Effector memory CD8-positive, alpha-beta T cell (primary cell): ENCODE measurements at places on chromosomes 2 and 18.
A peak's percentile ranks its signal among the peaks of the same experiment; 100 is the strongest.

DNA sequence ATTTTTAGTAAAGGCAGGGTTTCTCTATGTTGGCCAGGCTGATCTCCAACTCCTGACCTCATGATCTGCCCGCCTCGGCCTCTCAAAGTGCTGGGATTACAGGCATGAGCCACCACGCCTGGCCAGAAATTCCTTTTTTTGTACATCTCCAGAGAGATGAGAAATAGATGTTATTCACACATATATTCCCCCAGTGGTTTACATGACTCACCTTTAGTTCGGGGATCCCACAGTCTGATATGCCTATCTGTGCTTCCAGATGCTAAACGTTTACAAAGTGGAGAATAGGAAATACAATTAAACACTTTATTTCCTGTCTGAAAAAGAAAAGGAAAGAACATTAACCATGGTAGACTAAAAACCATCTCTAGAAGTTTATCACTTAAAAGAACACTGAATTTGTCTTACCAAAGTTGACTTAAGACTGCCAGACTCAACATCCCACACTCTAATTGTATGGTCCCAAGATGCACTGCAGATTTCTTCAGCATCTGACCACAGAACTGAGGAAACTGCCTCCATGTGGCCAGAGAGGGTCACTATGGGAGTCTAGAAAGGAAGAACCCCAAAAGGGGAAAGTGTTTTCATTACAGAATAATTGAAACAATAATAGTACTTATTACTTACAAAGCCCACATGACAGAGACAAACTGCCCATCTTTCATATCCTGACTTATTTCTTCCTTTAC lies 12.6 kb upstream of the ICA1L start:
- DNase-seq = no peak

GRCh38 chr2:23698116-23698693 lies 228.7 kb downstream of the ATAD2B start:
- DNase-seq = no peak

GRCh38 chr2:2839393-2839781 lies 508.3 kb upstream of the MYT1L start:
- no peak for DNase-seq

DNA sequence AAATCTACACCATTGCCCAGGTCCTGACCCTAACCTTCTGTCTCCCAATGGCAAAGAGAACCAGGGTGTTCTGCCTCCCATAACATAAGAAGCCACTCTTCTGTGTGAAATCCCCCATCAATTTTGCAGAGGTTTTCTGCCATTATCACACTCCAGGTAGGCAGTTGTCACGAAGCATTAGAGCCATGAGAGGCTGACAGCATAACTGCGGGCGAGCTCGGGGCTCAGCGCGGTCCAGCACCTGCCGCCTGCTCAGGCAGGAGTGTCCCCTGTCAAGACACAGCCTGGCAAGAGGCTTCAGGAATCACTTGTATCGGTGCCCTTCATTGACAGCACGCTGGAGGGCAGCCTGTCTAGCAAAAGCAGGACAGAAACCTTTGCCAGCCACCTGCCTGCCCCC lies 251.2 kb downstream of the SATB2 start:
- DNase-seq = no peak

- DNase-seq = no peak
These were observed 5.4 kb downstream of the CFAP65 start for GRCh38 chr2:219035942-219036341.

DNA sequence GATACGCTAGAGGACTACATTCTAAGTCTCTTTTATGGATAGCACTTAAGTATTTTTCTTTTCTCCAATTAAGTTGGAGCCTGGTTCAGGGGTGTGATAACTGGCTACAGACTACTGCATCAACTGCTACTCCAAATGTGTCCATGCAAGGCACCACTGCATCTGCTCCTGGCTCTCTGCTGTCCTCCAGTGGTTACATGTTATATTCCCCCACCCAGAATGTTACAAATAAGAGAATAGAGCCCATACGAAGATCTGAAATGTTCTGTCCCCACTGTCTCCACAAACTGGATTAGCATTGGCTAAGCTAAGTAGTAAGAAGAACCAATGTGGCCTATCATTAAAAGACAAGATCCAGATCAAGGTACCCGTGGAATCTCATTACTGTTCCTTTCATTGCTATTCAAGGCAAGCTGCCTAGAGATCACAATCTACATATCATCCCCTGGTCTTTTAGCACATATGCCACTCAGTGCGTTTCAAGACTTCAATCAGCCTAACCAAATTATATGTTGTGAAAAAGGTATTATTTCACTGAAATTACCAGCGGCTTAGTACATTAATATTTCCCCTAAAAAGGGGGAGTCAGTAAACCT lies 308.3 kb upstream of the SLC8A1 start:
- no peak for DNase-seq

DNA sequence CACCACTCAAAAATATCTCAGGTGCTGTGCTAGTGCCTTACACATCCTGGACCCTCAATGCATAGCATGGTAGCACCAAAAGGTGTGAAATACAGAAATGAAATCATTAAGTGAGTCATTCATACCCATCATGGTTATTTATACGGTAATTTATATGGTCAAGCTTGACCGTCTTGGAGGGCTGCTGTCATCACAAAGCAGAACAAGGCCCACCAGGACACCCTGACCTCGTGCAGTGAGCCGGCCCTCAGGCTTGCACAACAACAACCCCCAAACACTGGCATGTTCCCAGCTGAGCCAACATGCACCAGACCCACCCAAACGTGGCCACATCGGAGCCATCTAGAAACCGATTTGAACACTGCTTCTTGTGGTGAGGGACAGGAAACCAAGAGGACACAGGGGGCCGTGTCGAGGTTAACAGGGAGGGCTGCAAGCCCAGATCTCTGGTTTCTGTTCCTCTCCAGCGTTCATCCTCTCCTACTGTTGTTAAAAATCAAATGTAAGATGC lies 378.5 kb upstream of the ID2 start:
- DNase-seq = peak; percentile 83

GRCh38 chr18:24014062-24014985 lies at the start of gene TTC39C:
Gene TTC39C (plus strand): TSS chr18:24014754. CDS start chr18:24014872, 118 bp downstream.
- peak; percentile 83 for DNase-seq

DNA sequence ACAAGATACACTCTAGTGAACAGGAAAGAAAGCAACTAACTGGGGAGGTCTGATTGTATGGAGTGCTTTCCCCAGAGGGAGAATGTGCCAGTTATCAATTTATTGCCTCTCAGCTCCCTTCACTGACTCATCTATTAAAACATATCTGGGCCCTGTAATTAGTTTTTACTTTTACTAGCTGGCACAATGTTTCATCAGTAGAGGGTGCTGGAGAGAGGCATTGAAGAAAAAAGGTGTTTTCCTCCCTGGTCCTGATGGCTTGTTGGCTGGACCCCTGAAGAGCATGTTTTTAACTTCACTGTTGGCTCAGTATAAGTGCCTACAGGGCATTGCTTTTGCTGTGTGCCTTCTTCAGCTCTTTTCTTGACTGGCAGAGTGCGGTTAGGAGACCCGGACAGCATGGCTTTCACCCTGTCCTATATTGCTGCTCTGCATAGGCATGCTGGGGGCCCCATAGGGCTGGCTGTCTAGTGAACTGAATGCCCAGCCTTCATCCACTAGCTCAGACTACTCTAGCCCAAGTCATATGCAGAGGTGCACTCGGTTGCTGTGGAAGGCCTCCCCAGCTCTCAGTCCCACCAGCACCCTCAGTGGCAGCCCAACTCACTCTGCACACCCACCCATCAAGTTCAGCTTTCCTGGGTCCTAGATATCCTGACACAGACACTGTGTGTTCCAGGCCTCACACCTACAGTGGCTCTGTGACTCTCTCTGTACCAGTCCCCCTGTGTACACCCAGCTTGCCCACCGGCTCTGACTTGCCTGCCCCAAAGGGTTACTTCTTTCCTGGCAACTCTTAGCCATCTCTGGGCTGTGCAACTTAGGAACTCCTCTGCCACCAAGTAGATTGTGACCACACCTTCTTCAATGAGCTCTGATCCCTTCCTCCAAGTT lies 62.3 kb upstream of the ACYP2 start:
- DNase-seq = no peak

- DNase-seq = no peak
These were observed 822 bp downstream of the GDF7 start for GRCh38 chr2:20667531-20668401.

DNA sequence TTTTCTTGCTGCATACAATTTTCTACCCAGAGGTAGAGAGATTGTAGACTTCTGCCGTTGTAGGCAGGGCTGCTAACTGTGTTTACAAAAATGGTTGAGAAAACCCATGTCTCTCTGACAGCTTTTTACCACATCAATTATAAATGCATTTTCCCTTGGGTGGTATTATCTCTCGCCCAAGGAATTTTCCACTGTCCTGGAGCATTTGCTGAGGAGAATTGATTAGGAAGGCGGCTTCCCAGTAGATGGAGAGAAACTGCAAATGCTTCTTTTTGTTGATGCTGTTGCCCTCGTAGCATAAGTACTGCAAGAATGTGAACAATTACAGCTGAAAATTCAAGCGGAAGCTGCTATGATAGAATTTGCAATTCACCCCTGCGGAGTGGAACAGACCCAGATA lies 1007.7 kb upstream of the KLHL29 start:
- DNase-seq = no peak

- no peak for DNase-seq
These were observed 63.3 kb downstream of the DTNA start for GRCh38 chr18:34773378-34773777.

DNA sequence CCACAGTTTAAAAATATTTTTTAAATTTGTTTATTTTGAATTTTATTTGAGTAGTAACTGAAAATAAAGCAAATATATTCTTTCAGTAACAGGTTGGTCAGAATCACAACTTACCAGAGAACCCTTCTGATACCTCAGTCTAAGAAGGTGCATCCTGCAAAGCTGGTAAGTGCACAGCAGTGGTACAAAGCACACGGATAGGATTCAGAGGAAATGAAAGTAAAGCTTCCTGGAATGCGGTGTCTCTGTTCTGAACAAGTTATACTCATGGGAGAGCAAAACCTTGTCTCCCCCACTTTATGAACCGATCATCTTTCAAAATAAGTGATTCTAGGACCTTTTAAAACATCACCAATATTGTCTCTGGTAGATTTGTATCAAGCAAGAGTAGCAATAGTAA lies 398.3 kb downstream of the TMX3 start:
- DNase-seq = no peak

- no peak for DNase-seq
These were observed 228.9 kb upstream of the FOSL2 start for GRCh38 chr2:28163627-28164279.

DNA sequence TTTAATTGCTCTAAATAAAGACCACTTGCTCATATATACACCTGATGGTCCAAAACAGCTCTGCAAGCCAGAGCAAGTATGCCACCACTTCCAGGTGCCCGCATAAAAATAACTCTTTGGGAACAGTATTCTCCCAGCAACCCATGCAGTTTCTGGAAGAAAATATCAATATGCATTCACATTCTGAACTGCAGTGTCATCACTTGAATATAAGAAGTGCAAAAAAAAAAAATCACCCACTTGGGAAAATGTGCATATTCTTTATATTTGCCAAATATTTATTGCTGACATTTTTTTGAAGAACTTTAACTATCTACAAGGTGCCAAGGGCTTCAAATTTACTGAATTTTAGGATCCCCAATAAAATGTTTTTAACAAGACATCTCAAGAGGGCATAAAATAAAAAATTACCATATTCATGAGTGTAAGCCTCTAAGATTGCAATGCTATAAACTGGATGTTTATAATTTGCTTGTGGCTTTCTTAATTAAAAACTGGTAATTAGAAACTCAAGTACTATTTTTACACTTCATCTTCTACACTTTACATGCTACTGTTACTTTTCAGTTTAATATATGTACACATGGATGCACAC lies 360.6 kb upstream of the HNRNPA3 start:
- DNase-seq = no peak

DNA sequence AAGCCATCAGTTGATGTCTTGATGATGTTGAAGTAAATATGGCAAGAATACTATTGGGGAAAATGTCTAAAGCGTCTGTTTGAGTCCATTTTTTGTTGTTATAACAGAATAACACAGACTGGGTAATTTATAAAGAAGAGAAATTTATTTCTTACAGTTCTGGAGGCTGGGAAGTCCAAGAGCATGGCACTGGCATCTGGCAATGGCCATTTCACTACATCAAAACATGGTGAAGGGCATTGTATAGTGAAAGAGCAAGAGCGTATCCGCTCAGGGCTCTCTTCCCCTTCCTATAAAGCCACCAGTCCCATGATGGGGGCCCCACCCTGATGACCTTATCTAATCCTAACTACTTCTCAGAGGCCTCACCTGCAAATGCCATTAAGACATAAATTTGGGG lies 29.6 kb upstream of the MRPL19 start:
- DNase-seq = no peak

DNA sequence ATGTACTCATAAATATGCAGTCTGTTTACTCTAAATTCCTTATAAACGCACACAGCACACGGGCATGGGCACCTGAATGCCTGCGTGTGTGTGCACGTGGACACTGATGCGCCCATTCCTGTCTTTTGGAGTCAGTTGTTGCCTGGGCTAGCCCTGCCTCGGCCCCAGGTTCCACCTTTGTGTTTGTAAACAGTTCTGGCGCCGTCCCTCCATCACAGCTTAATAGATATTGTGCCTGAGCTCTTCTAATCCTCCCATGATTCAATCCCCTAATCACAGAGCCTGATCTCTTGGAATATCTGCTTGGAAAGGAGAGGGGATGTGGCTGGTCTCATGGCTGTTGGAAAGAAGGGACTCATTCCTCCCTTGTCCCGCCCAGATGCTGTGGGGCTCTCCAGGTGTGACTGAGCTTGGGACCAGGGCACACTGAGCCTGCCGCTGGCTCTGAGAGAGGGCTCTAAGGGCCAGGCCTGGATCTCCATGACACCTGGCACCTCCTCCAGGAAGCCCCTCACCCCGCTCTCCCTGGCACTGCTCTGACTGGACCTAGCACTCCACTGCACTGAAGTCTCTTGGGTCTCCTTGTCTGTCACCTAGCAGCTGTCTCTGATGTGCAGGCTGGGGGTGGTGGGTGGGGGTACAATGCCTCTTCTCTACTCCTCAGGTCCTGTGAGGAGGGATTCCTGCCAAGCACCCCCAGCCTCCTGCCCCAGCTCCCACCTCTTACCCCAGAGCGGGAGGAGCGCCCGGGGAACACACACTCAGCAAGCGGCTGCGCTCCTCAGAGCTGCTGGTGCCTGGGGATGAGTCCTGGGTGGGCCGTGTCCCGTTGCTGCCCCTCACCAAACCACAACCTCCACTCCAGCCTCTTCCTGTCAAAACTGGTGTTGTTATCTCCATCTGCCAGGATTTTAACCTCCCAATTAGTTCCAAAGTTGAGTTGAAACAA lies 181.3 kb downstream of the INHBB start:
- DNase-seq = no peak

DNA sequence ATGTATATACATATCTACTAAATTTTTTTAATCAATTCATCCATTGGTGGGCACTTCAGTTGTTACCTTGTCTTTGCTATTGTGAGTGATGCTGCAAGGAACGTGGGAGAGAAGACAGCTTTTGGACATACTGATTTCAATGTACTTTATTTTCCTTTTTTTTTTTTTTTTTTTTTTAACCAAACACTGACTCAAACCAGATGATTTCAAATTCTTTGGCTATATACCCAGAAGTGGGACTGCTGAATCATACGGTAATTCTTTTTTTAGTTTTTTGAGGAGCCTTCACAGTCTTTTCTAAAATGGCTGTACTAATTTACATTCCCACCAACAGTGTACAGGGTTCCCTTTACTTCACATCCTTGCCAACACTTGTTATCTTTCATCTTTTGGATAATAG lies 204.7 kb downstream of the INSIG2 start:
- DNase-seq = no peak
